ENCODE measurements at places on chromosomes 1 and 21.

DNA sequence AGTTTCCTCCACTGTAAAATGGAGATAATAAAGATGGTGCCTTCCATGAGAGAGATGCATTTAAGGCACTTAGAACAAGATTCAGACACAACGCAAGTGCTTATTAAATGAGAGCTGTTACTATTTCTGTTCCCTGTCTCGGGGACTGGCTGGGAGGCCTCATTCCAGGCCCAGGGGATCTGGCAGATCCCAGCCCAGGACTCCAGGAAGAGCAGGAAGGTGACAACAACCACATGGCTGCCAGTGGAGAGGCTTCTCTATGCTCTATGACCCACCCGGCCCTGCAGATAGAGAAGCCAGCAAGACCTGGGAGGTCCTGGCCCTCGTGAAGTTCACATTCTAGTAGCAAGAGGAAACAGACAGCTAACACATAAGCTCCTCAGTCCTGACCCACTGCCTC, 175.5 kb downstream of the ACTL8 start:
- no peak for DNase-seq

- DNase-seq = no peak
Measured at GRCh38 chr1:44590475-44590874, 83.8 kb downstream of the TMEM53 start.

DNA sequence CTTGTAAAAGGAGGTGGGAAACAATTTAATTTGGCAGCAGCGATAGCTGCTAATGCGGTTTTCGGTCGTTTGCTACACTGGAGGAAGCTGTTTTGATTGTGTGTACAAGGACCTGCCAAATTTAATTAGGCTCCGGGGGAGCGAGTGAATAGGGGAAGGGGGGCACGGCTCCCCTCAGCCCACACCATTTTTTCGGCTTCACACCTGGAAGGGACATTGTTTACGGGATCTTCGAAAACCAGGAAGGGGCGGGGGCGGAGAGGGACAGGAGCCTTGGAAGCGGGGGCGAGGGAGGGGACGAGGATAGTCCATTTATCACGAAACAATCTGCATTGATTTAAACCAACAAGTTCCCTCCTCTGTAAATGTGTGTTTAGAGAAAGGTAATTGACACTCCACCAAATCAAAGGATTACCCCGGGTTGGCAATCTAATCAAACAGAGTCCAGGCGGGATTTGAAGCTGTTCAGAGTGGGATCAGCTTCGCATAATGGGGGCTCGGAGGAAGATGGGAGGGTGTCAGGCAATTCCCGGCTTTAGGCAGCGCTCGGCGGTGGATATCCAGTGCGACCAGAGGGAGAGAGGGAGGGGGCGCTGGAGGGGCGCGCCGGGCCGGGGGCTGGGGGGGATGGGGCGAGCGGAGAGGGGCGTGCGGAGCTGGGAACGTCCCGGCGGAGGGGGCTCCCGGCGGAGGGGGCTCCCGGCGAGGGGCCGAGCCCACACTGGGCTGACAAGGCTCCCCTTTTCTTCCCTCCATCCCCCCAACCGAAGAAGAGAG, 9.8 kb downstream of the PAX7 start:
- no peak for DNase-seq

DNA sequence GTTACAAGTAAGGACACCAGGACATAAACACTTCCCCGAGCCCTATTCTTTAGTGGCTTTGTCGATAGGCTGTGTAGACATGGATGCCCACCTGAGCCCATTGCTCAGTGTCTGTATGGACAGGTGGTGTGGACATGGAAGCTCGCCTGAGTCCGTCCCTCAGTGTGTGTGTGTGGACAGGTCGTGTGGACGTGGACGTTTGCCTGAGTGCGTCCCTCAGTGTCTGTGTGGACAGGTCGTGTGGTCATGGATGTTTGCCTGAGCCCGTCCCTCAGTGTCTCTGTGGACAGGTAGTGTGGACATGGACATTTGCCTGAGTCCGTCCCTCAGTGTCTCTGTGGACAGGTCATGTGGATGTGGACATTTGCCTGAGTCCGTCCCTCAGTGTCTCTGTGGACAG, 38.7 kb upstream of the COL6A2 start:
- DNase-seq = no peak

- peak; percentile 42 for DNase-seq
Measured at GRCh38 chr1:155038602-155039307, 5.1 kb downstream of the DCST1 start.

- no peak for DNase-seq
Measured at GRCh38 chr1:172674831-172675613, 16.1 kb downstream of the FASLG start.

GRCh38 chr1:109929170-109929569, 18.5 kb downstream of the CSF1 start:
- DNase-seq = no peak

- no peak for DNase-seq
Measured at GRCh38 chr21:41763398-41763931, 3.4 kb downstream of the RIPK4 start.

DNA sequence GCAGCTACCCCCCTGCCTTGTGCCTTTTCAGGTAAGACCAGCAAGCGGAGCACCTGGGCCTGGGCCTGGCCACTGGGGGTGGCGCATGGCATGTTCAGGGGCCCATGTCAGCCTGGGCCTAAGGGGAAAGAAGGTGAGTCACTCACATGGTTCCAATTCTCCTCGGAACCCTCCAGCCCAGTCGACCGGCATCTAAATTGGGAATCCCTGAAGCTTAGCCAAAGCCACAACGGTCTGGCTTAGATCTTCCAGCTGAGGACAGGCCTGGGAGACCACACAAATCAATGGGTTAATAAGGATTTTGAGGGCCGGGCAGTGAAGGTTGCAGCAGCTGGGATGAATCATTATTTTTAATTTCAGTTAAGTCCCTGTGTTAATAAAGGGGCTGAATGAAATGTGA, 145.1 kb upstream of the SMYD2 start:
- no peak for DNase-seq

- DNase-seq = no peak
Measured at GRCh38 chr1:39886757-39887231, 3.5 kb upstream of the TRIT1 start.

GRCh38 chr1:223298701-223299100, 65.3 kb downstream of the SUSD4 start:
- peak; percentile 7 for DNase-seq

- peak; percentile 12 for DNase-seq
Measured at GRCh38 chr1:164440232-164440631, 118.8 kb upstream of the PBX1 start.

DNA sequence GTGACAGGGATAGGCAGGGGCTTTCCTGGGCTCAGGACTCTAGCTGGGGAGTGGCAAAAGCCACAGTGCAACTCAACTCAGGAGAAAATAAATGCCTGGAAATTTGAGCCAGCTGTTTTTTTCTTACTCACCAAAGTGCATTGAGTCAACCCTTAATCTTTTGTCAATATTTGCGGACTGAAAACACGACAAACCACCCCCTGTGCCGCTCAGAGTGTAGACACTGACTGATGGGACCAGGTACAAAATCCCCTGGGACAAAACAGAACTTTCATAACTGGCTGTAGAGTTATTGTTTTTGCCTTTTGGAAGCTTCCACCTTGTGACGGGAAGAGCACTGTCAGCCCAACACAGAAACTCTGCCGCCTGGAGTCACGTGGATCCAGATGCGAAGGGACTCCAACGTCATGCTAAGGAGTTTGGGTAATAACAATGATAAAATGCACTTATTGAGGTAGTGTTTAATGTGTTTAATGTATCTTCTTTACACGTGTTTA, 164.6 kb downstream of the PLPP3 start:
- DNase-seq = no peak

GRCh38 chr21:39882151-39882838, 15.1 kb downstream of the PCP4 start:
- DNase-seq = no peak

DNA sequence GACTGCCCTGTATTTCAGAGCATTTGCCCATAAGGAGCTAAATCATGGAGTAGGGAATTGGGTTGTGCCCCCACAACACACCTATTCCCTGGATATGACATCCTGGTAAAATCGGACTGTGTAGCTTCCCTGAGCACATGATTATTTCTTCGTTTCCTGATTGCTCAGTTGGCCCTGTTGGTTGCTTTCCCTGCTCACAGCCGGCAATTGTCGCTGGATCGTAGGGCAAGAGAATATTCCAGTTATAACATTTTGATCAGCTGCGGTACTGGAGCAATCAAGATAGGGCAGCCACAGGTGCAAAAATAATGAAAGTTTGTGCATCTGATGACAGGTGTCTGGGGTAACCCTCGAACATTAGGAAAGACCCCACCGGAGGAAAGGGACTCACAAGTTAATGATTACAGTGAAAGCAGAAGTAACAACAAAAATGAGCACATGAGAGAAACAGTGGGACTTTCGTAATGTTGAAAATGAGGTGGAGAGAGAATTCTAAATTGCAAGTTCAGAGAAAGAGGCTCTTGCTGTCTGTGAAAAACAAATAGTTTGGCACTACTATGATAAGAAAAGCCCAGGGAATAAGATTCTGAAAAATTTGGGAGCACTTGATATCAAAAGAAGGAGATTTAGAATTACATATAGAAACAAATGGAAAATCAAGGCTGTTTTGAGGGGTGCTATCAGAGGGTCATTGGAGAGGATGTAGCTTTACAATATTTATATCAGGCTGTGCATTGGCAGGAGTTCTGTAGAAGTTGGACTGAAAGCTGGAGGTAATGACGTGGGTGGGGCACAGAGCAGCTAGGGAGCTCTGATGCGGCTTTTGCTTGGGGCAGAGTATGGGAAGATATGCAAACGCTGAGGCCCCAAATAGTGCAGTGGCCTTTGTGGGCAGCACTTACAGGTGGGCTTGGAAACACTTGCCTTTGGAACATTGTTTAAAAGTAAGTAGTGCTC, at the start of gene MAB21L3:
Gene MAB21L3 (plus strand): TSS at position 833 of the 957 bp plus-strand sequence. CDS start 1,217 bp downstream, outside the sequence.
- no peak for DNase-seq

- peak; percentile 85 for DNase-seq
Measured at GRCh38 chr1:202009326-202010179, 834 bp upstream of the ELF3 start.

DNA sequence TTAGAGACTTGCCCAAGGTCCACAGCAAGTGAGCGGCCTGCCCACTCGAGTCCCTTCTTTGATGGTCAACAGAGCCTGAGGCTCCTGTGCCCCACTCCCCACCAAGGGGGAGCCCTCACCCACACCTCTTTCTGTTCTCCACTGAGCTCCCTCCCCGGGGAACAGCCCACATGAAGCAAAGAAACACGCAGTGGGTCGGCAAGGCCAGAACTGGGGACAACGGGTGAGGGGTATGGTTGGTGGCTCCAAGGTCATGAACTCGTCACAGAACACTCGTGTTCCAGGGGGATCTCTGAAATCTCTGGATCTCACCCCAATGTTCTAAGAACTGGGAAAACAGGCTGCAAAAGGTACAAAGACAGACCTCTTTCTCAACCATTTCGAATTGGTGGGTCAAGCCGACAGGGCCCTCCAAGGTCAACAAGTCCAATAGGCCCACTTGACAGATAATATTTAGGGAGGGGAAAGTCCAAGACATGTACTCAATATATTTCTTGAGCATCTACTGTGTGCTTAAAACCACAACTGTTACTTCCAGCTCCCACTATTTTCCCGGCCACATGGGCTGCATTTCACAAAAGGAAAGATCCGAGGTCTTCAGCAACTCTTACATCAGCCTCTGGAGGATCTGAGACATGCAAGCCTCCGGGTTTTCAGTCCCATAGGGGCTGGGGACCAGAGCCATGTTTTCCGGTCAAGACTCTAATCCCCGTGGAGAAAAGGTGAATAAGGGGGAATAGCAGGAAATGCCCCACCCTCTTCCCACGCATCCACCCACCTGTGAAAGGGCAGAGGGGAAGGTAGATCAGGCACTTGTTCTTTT, 1.1 kb upstream of the RAP1GAP start:
- no peak for DNase-seq

GRCh38 chr1:35222322-35223083, 29.6 kb upstream of the SFPQ start:
- peak; percentile 95 for DNase-seq

DNA sequence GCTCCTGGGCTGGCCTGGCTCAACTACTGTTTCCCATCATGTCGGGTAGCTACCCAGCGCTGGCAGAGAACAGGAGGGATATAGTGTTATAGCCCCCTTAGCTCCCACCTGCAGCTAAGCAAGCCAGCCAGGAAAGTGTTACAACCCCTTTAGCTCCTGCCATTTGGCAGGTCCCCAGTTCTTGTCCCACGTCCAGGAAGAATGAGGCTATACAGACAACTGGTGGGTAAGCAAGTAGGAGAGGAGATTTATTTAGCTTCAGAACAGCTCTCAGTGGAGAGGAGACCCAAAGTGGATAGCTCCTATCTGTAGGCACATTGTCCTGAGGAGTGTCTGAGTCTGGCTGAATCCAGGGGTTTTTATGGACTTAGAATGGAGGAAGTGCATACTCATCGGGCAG, 741.1 kb upstream of the B3GALT2 start:
- no peak for DNase-seq

DNA sequence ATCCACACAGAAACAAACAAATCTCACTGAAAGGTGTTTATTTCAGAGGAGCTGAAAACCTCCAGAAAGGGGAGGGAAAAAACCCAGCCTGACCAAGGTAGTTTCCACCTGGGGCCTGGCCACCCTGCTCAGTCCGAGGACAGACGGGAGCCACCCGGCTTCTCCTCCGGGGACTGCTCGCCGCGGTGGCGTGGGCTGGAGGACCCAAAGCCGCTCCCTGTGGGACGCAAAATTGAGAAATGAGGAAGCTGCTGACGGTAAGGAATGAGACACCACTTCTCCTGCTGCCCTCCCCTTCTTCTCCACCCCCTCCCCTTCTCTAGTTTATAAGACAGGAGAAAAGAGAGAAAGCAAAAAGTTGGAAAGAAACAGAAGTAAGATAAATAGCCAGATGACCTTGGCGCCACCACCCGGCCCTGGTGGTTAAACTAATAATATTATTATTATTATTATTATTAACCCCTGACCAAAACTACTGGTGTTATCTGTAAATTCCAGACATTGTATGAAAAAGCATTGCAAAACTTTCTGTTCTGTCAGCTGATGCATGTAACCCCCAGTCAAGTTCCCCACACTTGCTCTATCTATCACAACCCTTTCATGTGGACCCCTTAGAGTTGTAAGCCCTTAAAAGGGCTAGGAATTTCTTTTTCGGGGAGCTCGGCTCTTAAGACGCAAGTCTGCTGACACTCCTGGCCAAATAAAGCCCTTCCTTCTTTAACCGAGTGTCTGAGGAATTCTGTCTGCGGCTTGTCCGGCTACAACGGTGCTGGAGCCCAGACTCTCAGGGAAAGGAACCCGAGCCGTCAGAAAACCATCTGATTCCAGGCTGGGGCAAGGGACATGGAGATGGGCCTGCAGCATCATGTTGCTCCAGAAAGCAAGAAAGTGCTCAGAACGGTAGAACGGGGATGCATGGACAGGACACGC, 12.5 kb downstream of the ITGB2 start:
- DNase-seq = peak; percentile 41

DNA sequence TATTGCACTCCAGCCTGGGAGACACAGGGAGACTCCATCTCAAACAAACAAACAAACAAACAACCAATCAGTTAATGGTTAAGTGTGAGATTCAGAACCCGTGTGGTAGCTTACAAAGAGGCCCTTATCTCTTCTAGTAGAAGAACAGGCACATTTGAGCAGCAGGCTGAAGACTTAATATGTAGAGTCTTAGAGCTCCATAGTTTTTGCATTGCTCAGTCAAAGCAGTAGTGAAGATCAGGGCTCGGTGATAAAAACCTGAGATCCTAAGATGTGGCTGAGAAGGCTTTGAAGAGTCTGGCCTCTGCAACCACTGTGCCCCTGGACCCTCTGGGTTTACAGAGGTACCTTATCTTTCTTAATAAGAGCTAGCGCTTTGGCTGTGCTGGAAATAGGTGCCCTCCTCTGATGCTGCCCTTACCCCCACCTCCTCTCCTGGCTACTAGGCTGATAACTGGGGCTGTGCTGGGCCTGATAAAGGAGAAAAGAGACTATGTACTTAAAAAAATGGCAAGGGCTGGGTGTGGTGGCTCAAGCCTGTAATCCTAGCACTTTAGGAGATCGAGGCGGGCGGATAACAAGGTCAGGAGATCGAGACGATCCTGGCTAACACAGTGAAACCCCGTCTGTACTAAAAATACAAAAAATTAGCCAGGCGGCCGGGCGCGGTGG, 10.5 kb upstream of the UCK2 start:
- DNase-seq = no peak
